Fibroblast of upper back skin (primary cell): ENCODE measurements at places on chromosomes 3 and 15.
A peak's percentile ranks its signal among the peaks of the same experiment; 100 is the strongest.

DNA sequence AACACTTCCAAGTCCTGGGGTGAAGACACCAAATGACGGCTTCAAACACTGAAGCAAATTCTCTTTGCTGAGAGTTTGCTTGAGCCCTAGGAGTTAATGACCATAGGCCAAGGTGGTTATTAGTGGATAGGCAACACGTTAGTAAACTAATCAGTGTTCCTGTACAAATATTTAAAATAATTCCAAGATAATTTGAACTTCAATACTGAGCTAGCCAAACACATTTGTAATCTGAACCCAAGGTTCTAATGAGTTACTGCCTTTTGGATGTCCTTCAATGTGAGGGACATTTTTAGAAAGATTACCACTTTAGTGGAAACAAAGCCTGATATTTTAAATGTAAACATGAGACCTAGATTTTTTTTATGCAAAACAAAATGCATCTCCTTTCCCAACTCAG lies 94.6 kb downstream of the THRB start:
- DNase-seq: no peak

DNA sequence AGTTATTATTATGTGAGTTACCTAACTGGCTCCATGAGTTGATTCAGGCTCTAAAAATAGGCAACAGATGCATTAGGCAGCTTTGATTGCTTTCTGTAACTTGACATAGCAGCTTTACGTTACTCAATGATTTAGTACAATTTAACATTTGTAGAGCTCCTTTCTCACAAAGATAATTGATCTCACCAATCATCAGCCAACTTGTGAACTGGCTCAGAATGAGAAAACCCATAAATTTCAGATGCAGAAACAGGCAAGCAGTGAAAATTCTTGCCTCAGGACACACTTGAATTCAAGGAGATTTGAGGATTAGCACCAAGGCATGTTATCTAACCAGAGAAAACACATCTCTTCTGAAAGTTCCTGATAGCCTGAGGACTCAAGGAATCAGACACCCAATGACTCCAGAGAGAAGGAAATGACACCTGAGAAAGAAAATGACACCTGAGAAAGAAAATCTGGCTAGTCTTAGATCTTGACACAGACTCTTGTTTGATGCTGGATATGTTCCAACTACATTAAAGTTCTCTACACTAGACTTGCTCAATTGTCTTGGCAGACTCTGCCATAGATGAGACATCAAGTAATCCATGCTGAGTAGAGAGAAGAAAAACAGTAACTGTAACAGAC lies 315.1 kb upstream of the CBLB start:
- DNase-seq: peak; percentile 88

DNA sequence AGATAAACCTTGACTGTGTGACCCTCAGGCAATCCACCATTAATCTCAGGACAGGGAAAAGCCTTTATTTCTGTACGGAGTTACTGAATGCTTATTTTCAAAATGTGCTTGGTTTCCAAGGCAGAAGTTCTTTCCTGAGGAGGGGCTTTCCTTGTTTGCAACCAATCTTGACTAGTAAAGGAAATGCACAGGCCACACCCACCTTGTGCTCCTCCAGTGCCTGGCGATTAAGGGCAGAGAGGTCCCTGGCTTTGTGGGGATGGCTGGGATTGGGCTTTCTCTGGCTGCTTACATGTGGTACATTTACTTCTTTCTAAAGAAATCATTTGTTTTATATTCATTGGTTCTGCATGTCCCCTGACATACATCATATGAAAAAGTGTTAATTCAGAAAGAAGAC lies 47.8 kb downstream of the ZNF621 start:
- no peak for DNase-seq

GRCh38 chr3:125645616-125646015 lies 50.3 kb upstream of the OSBPL11 start:
- DNase-seq: no peak

DNA sequence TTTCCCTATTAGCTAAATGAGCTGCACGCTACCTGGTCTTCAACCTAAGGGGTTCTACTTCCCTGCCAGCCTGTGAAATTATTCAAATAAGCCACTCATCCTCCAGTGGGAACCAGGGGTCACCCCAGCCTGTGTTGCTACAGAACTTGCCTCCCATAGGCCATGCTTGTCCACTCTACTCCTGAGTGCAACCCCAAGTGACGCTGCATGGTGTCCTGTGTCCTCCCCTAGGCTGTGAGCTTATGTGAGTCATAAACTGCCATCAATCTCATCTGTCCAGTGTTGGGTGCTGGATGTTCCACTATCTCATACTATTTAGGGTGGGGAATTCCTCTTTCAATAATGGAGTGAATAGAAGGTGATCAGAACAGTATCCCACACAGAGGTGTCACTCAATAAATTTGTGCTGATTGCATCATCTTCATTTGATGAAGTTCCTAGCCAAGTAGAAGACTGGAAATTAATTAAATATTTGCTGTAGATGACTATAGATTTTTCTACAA lies 49.8 kb upstream of the SSR3 start:
- DNase-seq: no peak
